Esophagus squamous epithelium (tissue), 5 donors: ENCODE measurements at places on chromosomes 6 and 20.

DNA sequence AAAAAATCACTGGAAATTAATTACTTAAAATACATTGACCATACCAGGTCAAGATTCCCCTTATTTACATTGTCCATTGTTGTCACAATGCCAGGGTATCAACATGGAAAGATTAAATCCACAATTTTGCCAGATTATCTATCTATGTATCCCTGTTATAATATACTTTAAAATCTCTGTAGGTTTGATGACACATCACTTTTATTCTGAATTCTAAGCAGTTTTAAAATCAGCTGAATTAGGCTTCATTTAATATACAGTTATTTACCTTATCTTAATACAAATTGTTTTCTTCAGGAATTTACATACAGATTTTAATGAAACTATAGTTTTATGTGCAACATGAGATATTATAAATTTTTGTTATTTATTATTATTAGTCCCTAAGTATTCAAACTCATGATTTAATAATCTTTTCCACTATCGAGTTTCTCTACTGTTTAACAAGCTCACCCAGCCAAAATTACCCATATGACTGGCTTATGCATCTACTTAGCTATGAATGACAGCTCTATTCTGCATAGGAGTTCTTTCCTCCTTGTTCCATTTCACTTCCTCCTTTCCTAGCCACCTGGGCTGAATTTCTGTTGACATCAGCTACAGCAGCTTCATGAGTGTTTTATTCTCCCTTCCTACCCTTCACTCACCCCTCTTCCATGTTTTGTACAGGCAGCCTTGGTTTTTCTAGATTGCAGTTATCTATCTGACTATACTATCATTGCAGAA is 654.2 kb upstream of the MAP3K7 start:
- DNase-seq: no peak

DNA sequence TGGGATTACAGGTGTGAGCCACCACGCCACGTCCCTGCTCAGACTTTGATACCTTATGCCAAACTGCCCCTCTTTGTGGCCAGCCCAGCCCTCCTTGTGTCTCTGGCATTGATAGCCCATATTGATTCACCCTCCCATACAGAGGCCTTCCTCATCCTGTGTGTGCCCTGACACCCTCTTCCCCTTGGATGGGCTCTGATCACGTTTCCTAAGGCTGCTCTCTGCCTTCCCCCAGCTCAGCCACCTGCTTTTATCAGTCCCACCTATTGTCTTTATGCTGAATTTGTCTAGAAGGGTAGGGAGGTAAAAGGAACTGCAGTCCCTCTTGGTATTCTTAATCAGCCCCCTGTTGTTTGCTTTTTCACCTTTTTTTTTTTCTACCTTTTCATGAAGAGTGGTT is 95.9 kb downstream of the CDKAL1 start:
- DNase-seq: no peak

DNA sequence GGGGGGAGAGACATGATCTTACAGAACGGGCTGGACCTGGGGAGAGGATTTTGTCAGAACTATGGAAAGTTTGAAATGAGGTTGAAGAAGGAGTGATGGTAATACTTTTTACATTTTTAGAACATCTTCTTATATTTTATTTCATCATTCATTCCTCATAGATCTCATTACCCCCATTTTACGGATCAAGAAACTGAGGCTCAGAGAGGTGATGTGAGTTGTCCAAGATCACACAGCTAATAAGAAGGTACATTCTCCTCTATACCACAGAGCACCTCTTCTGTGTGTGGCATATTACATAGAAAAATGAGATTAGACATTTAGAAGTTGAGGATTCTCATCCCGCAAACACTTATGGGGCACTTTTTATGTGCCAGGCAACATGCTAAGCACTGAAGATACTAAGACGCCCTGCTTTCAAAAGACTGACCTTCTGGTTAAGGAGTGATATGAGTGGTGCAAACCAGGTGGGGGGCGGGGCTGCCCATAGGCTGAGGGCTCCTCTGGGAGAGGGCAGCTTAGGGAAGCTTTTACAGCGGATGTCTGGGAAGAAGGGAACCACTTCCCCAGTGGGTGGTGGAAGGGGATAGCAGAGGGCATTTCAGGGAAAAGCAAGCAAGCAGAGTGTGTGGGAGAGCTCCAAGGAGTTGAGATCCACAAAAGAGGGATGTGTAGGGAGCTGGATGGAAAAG is 17.4 kb upstream of the RNF39 start:
- DNase-seq: no peak

GRCh38 chr20:62550087-62550632 is 74.4 kb upstream of the GATA5 start:
- DNase-seq: no peak

DNA sequence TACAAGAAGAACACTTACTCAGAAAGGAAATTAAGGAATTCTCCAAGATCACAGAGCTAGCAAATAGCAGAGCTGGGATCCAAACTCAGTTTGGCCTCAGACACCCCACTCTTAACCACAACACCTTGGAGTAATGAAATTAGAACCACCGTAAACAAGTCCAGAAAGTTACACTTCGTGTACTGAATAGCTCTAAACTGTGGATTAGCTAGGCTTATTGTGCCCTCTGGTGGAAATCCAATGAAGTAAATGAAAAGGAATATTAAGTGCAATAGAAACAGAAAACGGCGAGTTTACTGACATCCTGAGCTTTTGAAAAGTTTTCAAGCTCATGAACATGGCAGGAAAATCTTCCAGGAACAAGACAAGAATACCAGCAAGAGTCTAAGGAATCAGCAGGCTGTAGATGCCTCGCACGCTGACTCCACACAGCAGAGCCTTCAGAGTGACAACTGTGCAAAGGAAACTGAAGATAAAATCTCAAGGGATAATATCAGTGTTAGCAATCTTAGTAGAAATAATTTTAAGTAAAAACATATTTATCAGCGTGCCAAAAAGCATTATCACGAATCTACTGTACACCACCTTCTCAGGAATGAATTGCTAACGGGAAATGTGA is 34.6 kb downstream of the FBXO5 start:
- no peak for DNase-seq

GRCh38 chr6:128063850-128064539 is 163.1 kb upstream of the THEMIS start:
- no peak for DNase-seq

DNA sequence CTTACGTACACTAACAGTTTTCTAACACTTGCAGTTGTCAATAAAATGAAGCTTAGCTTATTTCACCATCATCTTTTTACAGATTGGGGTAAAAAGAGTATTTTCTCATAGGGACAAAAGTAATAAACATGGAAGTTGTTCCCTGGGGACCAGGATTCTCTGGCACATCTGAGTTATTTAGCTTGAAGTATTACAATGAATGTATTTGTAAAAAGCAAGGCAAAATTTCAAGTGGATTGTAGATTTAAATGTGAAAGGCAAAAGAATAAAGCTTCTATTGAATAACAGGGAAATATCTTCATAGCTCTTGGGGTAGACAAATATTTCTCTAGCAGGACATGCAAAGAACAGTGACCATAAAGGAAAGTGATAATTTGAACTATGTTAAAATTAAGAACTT is 260.0 kb upstream of the ECI2 start:
- DNase-seq: no peak

DNA sequence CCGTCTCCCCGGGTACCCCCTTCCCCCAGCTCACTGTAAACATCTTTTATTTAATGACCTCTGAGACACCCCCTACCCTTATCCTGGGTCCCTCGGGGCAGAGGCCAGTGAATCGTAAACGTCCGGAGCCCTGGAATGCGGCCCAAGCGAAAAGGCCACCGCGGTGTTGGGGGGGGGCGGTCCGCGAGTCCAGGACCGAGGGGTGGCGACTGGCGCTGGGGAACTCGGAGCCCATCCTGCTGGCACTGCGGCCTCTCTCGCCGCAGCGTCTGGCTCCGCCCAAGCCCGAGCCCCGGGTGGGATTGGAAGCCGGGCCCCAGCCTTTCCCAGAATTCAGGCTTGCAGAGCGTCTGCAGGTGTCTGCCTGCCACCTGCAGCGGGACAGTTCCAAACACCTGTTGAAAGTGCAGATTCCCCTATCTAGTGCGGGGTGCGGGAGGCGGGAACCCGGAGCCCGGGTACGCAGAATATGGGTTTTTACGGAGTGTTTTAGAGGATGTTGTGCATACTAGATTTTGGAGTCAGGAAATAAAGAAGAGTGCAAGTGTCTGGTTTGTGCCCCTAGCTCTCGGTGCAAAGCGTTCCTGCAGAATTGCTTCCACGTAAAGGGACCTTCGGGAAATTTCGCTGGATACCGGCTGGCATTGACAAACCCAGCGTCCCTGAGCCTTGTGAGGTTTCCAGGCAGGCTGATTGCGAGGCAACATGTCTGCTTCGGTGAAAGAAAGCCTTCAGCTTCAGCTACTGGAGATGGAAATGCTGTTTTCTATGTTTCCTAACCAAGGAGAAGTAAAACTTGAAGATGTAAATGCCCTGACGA is 800 bp downstream of the RWDD2A start:
- DNase-seq: no peak
